NCI-H1436 (cell line): ENCODE measurements at places on chromosomes 6 and 20.

DNA sequence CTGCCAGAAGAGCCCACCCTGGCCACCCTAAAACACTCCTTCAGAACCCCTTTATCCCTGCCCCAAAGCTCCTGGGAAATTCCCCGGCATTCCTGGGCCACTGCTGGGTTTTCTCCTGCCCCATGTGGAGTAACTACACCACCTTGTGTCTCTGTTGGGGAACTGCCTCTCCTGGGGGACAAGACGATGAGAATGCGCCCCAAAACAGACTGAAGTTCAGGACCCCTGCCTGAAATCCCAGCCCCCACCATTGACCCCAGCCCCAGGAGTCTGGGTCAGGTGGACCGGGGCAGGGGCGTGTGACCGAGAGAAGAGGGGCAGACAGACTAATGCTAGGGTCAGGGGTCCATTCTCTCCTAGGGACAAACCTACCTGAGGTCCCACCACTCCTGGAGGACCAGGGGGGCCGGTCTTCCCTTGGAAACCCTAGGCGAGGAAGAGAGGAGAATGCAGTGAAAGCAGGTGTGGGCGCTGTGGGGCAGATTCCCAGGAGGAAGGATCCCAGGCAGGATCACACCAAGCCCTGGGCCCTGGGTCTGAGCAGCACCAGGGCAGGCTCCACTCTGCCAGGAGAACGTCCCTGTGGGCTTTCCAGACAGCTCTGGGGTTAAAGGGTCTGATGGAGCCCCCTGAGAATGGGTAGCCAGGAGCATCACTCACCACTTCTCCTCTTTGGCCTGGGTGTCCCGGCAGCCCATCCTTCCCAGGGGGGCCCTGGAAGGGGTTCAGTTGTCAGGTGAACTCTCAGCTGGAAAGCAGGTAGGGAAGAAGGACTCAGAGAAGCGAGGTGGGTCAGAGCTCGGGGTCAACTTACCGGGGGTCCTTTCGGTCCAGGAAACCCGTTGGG lies 19.4 kb downstream of the COL11A2 start:
- no peak for DNase-seq

DNA sequence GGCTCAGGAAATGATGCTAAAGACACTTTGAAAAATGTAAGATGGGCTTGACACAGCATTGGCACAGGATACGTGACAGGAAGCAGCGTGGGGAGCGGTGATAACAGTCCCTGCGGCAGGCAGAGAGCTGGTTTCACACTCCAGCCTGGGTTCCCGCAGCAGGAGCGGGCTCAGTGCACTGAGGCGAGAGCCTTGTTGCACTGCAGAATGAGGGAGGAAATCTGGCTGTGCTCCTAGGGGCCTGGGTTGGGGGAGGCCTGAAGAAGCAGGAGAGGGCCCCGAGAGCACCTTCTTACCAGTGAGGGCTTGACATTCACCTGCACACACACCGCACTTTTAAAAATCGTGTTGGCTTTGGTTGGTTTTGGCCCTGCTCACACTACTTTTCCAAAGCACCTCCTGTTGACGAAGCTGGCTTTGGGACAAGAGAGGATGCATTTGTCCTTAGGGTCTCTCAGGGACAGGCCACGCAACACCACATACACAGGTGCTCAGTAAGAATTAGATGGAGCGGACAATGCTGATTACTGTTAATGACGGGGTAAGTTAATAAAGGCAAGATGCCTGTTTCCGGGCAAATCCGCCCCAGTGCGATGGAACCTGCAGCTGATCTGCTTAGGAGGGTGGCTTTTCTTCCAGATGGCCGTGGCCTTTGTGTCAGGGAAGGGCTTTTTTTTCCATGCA lies 49.4 kb upstream of the ARMC2 start:
- DNase-seq: no peak

DNA sequence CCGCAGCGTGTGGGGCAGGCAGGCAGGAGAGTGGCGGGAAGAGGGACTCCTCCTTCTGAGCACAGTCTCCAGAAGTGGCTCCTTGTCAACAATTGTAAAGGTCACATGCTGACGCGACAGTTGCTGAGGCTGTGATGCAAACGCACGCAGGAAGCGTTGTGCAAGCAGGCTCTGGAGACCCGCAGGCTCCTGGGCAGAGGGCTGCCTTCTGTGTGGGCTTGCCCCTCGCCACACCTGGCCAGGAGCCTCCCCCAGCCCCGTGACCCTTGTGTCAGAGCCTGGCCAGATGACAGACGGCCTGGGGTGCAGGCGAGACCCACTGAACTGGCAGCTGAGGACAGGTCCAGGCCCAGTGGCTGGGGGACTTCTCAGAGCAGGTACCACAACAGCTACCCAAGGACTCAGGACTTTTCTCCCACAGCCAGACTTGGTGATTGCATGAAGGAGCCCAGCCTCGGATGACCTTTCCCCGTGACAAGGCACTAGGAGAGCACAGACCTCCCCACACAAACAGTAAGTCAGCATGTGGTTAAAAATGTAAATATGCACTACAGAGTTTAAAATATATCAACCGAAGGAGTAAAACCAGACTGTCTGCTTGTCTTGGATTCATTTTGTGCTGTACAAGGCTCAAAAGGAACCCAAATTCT lies 222.1 kb upstream of the RREB1 start:
- no peak for DNase-seq

DNA sequence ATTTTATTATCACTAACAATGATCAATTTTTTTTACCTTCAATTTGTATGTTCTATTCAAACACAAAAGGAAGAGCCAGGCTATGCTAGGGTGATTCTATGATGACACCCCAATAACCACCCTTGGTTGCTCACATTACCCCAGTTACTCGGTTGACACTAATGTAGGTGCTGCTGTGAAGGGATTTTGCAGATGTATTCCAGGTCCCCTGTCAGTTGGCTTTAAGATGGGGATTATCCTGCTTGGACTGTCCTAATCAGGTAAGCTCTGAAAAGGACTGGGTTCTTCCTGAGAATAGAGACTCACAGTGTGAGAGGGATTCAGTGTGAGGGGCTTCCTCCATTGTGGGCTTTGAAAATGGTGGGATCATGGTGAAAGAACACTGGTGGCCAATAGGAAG lies 11.9 kb downstream of the HLA-A start:
- no peak for DNase-seq

- DNase-seq: no peak
Measured at GRCh38 chr6:118501765-118502164, 46.3 kb upstream of the PLN start.

GRCh38 chr6:95636552-95637431 lies 59.5 kb downstream of the MANEA start:
- DNase-seq: no peak

DNA sequence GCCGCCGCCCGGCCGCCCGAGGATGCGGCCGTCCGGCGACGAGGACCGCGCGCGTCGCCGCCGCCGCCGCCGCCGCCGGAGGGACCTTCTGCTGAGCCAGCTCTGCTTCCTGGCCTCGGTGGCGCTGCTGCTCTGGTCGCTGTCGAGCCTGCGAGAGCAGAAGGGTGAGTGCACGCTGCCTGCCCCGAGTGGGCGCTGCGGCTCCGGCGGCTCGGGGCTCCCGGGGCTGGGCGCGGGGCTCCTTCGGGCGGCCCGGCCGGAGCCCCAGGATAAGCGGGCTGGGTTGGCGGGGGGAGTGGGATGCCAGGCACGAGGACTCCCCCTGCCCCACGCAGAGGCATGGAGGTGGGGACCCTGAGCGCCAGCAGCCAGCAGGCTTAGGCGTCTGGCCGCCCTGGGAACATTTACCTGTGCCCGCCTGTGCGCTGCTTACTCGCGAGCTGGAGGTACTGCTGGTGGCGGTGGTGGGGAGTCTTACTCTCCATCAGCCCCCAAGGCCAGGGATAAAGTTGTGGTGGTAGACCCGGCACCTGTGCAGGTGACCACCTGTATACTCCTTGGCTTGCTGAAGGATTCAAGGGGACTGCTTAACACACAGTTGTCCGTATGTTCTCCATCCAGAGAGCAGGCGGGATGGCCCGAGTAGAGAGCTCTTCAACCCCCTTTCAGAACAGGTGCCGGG lies 520 bp downstream of the SLC24A3 start:
- DNase-seq: peak; percentile 77

GRCh38 chr6:69129046-69129445 lies 494.0 kb downstream of the ADGRB3 start:
- no peak for DNase-seq

DNA sequence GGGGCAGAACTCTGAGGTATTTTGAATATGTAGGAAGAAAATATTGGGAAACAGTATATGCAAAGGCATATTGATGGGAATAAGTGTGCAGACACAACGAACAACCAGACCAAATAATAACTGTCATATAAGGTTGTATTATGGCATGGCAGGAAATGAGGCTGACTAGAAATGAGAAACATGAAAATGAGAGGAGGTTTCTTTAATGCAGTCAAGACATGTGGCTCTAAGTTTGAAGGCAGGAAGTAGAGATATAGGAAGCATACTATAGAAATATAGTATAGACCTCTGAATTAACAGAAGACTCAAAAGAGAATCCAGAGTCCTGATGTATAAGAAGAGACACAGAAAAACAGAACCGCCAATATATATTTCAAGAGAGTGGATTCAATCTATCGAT lies 459.7 kb upstream of the PTCHD4 start:
- no peak for DNase-seq

DNA sequence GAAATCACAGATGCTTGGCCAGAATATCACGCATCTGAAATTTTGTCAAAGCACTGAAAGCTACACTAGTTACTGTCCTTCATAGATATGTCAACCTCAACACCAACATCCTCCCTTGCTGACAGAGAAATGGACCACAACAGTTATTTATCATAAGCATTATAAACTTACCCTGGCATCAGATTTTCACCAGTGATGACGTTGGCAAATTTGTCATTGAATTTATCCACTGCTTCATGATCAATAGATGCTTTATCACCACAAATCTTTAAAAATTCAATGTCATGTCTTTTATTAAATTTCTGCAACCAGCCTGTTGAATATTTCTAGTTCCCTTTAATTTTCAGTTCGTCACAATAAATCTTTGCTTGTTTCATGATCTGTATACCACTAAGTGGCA lies 205.7 kb downstream of the GJA1 start:
- DNase-seq: no peak

DNA sequence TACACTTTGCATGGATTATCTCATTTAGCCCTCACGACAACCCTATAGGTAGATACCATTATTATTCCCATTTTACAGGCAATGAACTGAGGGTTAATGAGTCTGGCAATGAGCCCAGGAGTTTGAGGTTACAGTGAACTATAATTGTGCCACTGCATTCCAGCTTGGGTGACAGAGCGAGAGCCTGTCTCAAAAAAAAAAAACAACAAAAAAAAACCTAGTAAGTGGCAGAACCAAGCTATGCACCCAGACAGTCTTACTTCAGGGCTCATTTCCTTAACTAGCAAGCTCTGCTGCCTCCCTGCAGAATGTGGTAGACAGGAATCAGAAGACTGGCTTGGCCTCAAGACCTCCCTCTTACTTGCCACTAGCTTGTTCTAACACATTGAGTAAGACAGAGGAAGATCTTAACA lies 71.9 kb upstream of the RREB1 start:
- no peak for DNase-seq

GRCh38 chr20:34426026-34426425 lies 63.0 kb downstream of the ITCH start:
- no peak for DNase-seq

DNA sequence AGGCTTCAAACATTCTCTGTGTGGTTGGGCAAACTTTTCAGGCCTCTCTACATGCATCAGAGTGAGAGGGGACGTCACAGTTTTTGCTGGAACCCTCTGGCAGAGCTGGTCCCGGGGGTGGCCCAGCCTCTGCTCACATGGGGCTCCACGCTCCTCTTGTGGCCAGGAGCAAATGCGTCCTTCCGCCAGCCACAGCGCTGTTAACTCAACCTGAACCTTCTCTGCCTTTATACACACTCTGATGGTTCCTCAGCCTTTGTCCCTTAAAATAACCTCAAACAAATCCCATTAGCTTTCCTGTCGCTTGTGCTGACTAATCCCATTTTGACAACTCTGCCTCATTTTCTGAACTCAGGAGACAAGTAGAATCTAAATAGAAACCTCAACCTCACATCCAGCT lies 39.4 kb upstream of the TGM6 start:
- DNase-seq: no peak

DNA sequence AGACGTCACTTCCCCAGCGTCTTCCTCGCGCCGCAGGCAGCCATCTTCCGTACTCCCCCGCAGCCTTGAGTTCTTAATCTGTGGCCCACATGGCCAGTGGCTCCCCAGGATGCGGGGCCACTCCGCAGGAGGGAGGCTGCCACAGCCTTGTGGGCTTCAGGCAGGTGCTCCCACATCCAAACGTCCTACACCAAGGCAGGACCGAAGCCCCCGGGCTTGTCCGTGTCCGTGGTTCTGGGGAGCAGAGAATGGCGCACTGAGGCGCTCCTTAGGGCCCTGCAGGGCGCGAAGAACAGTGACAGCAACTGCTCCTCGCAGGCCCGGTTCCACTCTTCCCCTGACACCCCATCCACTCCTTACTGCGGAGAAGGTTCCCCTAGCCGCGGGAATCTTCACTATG lies 755.8 kb downstream of the PRIM2 start:
- DNase-seq: no peak

GRCh38 chr6:134637282-134637681 lies 312.6 kb downstream of the ALDH8A1 start:
- DNase-seq: no peak

- DNase-seq: no peak
Measured at GRCh38 chr6:12973386-12973785, 256.8 kb downstream of the PHACTR1 start.

DNA sequence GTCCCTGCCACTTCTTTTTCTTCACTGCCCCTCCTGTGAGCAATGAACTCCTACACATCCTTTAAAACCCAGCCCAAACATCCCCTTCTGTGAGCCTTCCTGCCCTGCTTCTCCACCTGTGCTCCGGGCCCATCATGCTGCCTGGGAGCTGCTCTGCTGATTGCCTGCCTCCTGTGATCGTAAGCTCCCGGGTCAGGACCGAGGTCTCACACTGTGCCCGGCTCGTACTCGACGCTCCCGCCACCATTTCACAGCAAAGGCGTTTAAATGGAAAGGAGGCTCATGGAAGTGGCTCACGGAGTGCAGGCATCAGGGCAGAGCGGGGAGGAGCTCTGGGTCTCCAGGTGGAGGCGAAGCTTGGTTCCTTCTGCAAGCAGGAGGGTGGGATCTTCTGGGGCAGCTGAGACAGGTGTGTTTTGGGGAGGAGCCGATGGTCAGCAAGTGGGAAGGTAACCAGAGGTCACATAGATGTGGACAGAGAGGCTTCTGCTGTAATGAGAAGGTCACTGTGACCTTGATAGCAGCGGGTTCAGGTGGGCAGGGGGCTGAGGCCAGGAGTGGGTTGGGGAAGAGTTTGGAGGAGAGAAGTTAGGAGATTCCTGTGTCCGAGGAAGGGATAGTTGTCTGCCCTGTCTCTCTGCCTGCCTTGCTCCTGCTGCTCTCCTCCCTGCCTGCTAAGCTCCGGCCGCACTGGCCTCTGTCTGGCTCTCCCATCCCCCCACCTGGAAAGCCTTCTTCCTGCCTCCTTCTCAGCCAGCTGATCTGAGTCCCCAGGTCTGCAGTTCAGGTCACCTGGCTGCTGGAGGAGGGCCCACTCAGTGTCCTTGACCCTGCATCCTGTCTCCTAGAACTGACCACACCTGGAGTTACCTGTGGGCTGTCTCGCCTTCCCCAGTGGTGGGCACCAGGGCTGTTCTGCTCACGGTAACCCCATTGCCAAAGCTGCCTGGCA lies 52.7 kb upstream of the FRMD1 start:
- DNase-seq: no peak

- no peak for DNase-seq
Measured at GRCh38 chr20:35506179-35506578, 23.3 kb downstream of the C20orf173 start.

GRCh38 chr20:46058599-46059281 lies 29.7 kb downstream of the SLC12A5 start:
- no peak for DNase-seq
